ENCODE measurements at places on chromosomes 6 and 20.

GRCh38 chr6:146017672-146018071 lies 11.2 kb upstream of the GRM1 start:
- DNase-seq, result peak; percentile 48

DNA sequence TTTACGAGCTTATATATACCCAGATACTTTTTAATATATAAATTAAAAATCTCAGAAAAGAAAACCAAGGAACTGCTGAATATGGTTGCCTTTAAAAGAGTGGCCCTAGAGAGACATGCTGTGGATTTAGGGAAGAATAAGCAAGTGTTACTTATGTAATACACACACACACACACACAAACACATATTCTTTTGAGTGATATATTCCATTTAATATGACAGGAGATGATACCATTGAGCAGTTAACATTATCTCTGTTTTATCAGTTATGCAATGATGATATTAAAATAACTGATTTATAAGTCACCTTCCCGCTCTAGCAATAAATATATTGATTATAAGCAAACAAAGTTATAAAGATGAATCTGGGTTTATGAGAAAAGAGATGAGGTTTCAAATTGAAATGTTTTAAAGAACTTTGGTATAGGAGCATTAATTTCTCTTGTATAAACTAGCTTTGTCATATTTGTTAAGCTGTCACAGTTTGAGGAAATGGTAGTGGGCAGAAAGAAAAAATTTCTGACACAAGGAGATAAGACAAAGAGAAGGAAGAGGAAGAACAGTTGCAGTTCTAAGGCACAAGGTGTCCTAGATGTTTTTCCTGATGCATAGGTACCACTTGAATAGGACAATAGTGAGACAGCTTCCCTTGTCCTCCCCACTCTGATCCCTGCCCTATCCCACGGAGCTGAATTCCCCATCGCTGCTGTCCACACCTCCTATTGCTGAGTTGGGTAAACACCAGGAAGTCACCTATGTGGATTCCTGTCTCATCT lies 26.4 kb downstream of the GPX5 start:
- DNase-seq, result no peak

DNA sequence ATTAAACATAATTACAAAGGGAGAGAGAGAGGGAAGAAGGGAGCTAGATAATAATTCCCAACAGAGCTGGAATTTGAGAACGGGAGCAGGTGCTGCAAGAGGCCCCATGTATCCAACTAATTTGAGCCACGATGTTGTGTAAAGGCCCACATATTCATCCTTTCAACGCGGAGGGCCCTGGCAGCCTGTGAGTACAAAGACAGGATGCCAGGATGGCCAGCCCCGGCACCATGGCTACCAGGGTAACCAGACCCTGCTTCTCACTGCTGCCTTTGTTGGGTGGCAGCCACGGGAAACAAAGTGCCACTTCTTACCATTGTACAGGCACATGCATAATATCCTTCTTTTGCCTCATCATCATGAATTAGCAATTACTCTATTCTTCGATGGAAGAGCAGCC lies 492.0 kb upstream of the NRSN1 start:
- DNase-seq, result no peak

DNA sequence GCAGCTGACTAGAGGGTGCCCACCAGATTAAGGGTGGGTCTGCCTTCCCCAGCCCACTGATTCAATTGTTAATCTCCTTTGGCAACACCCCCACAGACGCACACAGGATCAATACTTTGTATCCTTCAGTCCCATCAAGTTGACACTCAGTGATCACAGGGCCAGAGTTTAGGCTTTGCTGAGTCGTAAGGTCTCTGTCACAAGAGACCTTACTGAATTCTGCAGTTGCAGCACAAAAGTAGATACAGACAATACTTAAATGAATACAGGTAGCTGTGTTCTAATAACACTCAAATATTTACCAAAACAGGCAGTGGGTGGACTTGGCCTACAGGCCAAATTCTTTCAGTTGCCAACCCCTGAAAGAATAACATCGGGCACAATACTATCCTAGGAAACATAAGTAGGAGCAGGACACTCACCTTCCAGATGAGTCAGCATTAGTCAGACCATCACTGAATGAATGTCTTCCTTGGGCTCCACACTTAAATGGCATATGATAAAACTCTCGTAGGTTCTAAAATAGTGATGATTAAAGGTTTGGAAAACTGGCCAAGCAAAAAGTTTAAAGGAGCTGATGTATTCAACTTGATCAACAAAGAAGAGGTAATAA lies 190.0 kb downstream of the UBE3D start:
- no peak for DNase-seq

DNA sequence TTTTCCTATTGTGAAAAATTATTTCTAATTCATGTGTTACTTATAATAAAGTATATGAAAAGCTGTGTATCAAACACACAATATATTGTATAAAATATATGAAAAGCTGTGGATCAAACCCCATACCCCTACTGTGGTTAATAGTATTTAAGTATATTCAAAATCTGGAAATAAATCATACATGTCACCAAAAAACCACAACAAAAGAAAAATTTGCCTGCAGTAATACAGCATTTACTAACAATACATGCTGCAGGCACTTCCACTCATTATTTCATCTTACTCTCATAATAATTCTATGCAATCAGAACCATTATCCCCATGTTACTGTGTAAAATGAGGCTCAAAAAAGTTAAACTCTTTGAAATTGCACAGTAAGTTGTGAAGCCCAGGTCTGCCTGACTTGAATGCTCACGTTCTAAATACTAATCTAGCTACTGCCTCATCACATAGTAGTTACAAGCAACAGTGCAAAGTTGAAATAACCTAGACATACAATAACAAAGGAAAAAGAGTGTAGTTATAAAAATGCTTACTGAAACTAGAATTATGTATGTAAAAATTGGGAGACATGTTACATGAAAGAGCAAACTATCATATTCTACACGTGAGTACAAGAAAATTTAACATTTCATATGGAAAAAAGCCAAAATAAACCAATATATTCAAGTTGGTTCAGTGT lies 61.7 kb downstream of the FAM217A start:
- no peak for DNase-seq

GRCh38 chr20:32918296-32918695 lies 59.6 kb downstream of the EFCAB8 start:
- no peak for DNase-seq

GRCh38 chr6:46134216-46134615 lies 4.4 kb downstream of the ENPP4 start:
- no peak for DNase-seq

DNA sequence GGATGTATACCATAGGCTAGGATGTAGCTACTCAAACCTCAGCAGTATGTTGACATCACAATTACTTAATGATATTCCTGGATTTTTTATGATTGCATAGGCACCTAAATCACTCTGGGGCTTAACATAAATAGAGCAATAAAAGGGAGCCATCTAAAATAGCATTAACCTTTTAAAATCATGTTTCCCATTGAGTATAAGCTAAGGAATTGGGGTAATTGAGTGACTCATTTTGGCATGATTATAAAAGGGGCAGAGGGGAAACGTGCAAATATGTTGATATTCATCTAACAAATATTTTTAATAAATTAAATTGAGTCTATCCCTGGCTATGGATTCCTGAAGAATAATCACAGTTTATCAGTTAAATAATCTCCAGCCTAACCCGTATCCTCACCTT lies 74.0 kb upstream of the ADGRF1 start:
- DNase-seq, result no peak

DNA sequence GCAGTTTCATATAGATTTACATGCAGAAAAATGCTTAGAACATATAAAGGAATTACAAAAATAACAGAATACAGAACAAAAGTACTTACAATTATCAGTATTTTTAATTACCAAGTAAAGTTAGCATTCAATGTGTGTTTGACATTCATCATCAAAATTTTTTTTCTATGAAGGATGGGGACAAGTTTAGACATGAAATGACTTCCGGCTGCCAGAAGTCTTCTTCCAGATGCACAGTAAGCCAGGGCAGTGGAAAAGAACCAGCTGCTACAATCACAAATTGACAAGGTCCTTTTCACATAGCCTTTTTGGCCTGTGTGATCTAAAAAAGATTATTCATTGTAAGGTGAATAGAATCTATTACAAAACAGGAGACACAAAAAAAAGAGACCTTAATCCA lies 73.8 kb downstream of the HUS1B start:
- DNase-seq, result no peak

- DNase-seq, result no peak
Observed at GRCh38 chr20:46809706-46810360, 84.8 kb upstream of the EYA2 start.

GRCh38 chr6:25754535-25754934 lies at the start of gene SLC17A4:
TSS of gene SLC17A4 (plus strand) at chr6:25754742. CDS start at chr6:25761963, 7,221 bp downstream.
- DNase-seq, result no peak

- no peak for DNase-seq
Observed at GRCh38 chr6:47633141-47633540, 65.2 kb upstream of the ADGRF4 start.

GRCh38 chr6:1176567-1176966 lies 135.3 kb upstream of the FOXQ1 start:
- no peak for DNase-seq

DNA sequence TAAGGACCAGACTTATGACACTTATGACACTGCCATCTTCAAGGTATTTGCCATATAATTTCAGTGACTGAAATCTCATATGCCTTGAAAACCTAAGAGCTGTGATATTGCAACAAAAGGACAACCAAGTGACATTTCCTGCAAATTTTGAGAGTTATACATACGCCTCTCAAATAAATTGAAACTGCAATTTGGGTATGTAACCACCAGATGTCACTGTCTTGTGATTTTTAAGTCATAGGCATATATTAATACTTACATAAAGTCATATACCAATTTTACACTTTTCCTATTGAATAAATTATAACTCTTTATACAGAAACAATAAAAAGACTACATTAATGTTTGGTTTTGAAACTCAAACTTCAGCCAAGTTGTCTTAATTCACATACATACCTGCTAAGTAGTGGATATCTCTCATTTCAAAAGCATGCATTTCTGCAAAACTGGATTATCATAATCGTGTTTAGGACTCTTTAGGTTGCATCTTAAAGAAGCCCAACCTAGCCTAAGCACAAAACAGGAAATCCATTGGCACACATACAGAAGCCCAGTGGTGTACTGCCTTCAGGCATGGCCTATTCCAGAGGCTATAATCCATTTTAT lies 180.2 kb downstream of the PACRG start:
- no peak for DNase-seq

DNA sequence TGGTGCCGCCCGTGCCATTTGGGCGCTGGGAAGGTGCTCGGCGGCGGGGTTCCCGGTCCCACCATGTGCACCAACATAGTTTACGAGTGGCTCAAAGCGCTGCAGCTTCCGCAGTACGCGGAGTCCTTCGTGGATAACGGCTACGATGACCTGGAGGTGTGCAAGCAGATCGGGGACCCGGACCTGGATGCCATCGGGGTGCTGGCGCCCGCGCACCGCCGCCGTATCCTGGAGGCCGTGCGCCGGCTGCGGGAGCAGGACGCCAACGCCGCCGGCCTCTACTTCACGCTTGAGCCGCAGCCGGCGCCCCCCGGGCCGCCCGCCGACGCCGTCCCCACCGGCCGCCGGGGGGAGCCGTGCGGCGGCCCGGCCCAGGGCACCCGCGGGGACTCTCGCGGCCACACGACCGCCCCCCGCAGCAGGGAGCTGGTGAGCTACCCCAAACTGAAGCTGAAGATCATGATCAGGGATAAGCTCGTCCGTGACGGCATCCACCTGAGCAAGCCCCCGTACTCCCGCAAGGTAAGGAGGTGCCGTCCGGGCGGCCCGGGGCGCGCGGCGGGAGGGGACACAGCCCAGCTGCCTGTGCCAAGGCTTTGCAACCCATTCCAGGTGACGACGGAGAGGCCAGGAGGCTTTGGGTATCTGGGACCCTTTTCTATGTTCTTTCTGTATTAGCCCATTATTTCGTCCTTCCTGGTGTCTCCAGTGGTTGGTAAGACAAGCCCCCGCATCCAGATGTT lies 547 bp downstream of the SAMD5 start:
- no peak for DNase-seq

- no peak for DNase-seq
Observed at GRCh38 chr20:15288106-15288505, 950.7 kb upstream of the FLRT3 start.

DNA sequence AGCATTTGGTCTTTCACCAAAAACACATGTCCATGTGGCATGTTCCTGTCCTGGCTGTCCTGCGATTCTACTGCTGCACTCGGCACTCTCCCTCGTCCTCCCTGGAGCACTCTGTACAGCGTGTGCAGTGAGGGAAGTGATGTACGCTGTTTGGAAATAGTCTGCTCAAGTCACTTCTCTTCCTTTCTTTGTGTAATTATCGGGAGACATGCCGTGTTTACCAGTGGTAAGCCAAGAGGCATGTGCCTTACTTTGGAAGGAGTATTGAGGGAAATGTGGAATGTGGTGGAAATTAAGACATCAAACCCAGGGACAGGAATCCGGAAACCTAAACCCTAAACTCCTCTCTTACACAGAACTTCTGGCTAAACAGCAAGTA lies 268.5 kb upstream of the FOXQ1 start:
- no peak for DNase-seq

- no peak for DNase-seq
Observed at GRCh38 chr20:53660078-53660909, 66.7 kb upstream of the ZNF217 start.

GRCh38 chr6:163951326-163951725 lies 536.8 kb downstream of the QKI start:
- no peak for DNase-seq

- no peak for DNase-seq
Observed at GRCh38 chr6:54299542-54300269, 8.5 kb upstream of the TINAG start.

DNA sequence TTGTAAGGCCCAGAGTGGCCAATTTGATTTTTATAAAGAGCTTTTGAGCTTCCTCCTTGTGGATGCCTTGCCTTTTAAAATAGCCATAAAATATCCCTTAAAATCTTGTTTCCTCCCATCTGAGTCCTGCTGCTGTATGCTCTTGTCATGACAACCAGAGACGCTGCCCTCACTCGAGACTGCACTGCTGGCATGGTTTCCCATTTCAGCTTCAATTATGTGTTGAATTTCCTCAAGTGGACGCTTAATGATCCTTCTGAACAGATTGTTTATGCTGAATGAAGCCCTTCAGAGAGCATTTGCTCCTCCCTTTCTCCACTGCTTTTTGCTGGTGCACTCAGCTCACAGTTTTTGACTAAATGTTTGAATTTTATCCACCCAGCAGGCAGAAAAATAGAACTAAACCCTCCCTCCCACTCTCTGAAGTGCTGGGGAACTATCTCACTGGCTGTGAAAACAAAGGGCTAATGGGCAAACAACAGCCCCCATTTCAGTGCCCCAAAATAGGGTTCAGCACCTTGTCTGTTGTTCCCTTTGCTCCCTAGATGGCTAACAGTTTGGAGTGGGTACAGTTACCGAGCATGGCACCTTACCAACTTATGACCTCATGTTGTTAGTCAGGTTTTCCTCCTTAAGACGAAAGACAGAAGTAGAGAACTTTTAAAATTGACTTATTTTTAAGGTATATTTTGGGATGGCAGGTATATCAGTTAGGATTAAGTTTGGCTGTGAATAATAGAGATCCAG lies 45.5 kb upstream of the RNF8 start:
- no peak for DNase-seq

GRCh38 chr6:92011681-92012245 lies 1407.6 kb downstream of the EPHA7 start:
- DNase-seq, result no peak

Measured in iPS DF 19.7 (cell line).